NCI-H2081 (cell line): ENCODE measurements at places on chromosomes 7 and 10.

DNA sequence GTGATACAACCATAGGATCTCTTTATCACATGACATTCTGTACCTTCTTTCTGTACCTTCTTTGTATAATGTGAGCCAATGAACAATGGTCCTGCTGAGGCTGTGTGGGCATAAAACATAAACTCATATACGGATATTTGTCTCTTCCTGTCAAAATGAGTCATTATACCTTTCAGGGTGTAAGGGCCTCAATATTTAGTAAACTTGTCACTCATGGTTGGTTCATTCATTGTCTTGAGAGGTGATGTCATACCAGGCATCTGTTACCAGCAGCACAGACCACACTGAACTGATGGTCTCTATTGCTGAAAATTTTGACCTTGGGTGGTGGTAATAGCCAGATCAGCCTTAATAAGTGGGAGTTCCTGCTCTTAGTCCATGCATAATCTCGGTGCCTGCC lies 287.6 kb upstream of the TPK1 start:
- no peak for DNase-seq

DNA sequence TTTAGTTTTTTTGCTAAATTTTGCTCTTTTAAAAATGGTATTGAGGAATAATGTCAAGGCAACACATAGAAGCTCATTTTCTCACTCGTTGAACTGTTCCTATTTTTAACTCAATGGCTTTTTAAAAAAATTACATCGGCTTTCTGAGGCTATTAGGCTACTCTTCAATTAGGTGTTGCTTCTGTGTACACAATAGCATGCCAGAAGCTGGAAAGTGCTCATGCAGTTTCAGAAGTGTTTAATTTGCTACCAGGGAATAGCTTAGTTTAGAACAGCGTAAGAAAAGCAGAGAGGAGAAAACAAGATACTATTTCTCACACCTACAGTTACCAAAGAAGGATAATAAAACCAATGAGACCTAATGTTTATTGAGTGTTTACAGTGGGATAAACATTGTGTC lies 157.4 kb downstream of the NXPH1 start:
- DNase-seq = peak; percentile 56

GRCh38 chr10:73262105-73262730 lies 9.8 kb upstream of the MRPS16 start:
- DNase-seq = no peak

DNA sequence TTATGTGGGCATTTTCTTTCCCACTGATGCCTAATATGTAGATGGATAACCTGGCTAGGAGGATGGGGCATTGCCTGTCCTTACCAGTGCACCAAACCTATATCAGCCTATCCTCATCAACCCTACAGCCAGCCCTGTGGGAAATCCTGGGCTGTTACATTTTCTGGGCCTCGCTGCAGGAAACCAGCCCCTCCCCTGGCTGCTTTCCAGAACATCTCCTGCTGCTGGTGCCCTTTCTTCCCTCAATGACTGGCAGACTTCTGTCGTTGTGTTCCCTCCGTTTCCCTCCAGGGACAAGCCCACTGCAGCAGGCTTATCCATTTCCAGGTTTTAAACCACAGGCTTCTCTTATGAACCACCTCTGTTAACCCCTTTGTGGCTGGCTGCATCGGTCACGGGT lies 486.1 kb upstream of the COBL start:
- no peak for DNase-seq

- no peak for DNase-seq
Measured at GRCh38 chr7:108802650-108803049, 233.0 kb downstream of the DNAJB9 start.

DNA sequence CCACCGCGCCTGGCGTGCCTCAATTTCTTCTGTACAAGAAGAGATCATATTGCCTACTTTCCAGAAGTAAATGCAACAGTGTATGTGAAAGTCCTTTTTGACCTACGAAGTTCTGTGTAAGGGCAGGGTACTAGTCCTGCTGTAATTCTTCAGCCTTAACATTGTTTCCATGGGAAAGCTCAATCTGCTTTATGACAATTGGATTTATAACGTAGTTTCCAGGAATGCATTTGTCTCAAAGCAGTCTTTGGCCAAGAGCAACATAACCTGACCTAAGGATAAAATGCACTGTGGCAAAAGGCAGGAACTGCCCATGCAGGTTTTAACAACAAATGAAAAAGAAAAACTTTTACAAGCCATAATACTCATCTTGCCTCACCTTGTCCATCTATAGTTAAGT lies 108.1 kb upstream of the PODXL start:
- no peak for DNase-seq

DNA sequence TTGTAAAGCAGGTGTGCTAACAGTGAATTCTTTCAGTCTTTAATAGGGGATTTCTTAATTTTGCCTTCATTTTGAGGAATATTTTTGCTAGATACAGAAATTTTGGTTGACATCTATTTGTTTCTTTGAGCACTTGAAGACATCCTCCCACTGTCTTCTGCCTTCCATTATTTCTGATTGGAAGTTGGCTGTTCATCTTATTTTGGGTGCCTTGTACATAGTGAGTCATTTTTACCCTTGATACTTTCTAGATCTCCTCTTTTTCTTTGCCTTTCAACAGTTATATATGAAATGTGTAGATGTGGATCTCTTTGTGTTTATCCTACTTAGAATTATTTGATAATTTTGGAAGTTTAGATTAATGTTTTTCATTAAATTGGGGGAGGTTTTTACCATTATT lies 631.0 kb downstream of the AUTS2 start:
- no peak for DNase-seq

GRCh38 chr10:123119081-123119480 lies 16.7 kb upstream of the HMX3 start:
- DNase-seq = no peak

DNA sequence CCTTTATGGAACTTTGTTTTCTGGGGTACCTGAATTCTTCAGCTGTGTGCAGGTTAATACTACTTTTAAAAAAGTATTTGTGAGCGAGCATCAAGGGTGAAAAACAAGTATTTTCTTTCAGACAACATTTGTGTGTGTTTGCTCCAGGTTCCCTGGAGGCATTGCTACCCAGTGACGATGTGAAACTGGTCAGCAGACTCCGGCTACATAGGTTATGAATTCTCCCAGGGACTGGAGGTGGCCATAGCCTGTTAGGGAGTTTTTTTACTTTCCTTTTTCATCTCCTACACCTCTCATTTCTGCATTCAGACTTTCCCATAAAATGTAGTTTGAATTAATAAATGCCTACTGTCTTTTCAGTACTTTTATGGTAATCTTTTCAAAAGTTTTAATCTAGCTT lies 7.6 kb downstream of the AKR1D1 start:
- DNase-seq = no peak

GRCh38 chr10:29415876-29416275 lies 127.0 kb downstream of the LYZL1 start:
- DNase-seq = no peak

DNA sequence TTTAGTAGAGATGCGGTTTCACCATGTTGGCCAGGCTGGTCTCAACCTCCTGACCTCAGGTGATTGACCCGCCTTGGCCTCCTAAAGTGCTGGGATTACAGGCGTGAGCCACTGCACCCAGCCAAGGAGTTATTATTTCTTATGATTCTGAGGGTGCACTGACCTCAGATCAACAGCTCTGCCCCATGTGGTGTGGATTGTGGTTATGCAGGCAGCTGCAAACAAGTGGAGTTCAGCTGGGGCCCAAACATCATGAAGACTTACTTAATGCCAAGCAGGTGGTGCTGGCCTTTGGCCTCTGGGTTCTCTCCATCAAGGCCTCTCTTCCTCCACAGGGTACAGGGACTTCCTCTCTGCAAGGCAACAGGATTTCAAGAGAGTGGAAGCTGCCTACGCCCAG lies 45.1 kb upstream of the OPTN start:
- DNase-seq = no peak

DNA sequence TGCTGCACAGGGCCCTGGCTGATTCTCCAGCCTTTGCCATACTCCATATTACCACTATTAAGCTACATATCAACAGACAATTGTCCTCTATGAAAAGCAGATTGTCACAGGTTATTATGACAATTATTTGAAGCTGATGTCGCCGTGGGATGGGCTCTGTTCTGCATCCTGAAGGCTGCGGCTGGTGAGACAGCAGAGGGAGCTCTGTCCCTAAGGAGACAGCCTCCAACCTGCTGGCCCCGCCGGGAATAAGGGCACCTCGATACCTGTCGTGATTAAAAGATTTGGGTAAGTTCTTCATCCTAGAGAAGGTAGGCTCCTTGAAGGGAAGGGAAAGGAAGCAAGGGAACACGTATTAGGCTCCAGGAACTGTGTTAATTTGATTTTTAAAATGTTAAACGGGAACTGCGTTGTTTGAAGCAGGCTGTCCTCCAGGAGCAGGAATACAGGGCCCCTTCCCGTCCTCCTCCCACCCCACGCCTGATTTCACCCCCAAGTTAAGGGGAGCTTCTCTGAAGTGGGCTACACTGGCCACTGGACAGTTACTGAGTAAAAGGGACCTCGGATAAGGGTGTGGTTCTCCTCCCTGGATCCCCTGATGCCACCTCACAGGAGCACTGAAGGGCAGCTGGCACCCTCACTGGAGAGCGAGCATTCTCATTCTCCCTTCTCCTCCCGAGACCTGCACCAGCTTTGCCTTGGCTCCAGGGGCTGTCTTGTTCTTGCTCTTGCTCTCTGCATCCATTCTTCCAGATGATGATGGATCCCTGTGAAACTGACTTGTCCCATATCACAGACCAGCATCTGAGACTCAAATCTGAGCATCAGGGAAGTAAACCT lies 11.8 kb upstream of the TIAL1 start:
- peak; percentile 30 for DNase-seq

- DNase-seq = no peak
Measured at GRCh38 chr10:97046456-97047082, 139.2 kb downstream of the SLIT1 start.

GRCh38 chr10:49349390-49349789 lies 46.5 kb downstream of the DRGX start:
- DNase-seq = no peak

DNA sequence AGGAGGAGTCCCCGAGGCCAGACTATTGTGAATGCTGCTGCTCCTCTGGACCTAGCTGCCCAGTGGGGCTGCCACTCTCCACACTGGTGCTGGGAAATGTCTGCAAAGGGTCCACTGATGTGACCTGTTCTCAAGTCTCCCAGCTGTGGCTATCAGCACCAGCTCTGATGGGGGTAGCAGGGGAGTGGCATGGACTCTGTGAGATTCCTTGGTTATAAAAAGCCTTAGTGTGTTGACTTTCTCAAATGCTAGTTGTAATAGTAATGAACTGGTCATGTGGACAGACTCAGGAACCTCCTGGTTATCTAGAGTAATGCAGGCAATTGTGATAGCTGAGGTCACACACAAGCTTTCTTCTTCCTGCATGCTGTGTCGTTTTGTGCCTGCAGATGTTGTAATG lies 34.1 kb upstream of the ARMC3 start:
- DNase-seq = no peak

- no peak for DNase-seq
Measured at GRCh38 chr7:140273417-140273816, 96.6 kb upstream of the KDM7A start.

- no peak for DNase-seq
Measured at GRCh38 chr7:93544691-93545090, 29.8 kb downstream of the CALCR start.

DNA sequence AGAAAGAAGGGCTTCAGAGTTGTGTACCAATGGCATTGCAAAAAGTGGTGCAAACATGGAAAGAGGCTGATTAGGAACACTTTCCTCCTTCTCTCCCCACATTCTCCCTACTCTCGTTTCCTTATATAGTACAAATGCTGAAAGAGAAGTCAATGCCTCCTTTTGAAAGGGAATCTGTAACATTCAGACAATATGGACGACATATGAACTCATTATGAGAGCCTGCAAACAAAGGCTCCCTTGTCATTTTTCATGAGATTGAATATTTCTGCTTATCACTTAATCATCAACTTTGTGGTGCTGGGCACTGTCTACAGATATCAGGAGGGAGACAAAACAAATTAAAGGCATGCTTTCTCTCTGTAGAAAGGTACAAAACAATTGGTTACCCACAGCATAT lies 437.1 kb upstream of the PHF14 start:
- DNase-seq = no peak

DNA sequence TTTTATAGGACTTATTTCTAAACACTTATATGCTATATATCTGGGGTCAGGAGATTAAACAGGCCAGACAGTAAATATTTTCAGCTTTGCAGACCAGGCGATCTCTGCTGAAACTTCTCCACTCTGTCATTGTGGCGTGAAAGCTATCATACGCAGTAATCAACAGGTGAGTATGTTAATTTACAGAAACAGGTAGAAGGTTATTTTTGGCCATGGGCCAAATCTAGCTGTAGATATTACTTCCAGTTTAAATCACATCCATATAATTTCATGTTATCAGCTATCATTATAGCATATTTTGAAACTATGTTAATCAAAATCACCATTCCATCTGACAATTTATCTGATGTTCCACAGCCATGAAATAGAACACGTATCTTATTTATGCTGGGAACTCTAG lies 67.8 kb downstream of the GPR37 start:
- no peak for DNase-seq

- peak; percentile 56 for DNase-seq
Measured at GRCh38 chr10:100020142-100020885, 10.6 kb upstream of the DNMBP start.

GRCh38 chr7:1752111-1752510 lies 82.0 kb downstream of the ELFN1 start:
- no peak for DNase-seq

- peak; percentile 11 for DNase-seq
Measured at GRCh38 chr10:114638821-114639625, 19.1 kb downstream of the ABLIM1 start.

DNA sequence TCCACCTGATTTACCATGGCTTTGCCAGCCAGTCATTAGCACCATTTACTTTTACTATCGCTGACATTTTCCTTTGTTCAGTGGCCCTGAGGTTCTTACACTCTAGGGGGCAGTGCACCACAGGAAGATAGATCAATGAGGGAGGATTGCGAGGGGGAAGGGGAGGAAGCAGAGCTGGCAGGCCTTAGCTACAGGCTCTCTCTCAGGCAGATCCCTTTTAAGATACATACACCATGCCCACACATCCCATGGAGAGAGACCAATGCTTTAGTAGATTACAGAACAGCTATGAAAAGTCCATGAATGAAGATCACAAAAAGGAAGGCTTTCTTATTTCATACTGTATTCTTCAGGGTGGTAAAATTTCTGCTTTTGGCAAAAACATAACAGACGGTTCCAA lies 47.4 kb downstream of the DENND11 start:
- DNase-seq = peak; percentile 88
